ENCODE measurements at places on chromosomes 13 and 19.

DNA sequence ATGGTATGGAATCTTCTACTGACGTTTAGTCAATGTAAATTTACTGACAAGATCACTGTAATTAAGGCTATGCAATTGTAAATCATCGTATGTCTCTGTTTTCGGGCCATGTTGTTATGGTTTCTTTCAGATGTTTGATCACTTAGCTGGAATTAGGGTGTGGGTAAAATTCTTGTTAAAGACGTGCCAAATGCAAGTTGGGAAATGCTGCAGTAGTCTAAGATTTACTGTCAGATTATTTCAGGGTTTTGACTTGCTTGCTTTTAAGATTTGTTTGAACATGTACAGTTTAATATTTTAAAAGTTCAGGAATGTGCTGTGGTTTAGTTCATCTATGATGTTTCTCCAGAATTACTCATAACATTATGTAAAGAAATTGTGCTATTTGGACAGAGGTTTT is 10.8 kb downstream of the NDFIP2 start:
- no peak for DNase-seq

GRCh38 chr13:38477676-38478075 is 128.0 kb downstream of the UFM1 start:
- no peak for DNase-seq

DNA sequence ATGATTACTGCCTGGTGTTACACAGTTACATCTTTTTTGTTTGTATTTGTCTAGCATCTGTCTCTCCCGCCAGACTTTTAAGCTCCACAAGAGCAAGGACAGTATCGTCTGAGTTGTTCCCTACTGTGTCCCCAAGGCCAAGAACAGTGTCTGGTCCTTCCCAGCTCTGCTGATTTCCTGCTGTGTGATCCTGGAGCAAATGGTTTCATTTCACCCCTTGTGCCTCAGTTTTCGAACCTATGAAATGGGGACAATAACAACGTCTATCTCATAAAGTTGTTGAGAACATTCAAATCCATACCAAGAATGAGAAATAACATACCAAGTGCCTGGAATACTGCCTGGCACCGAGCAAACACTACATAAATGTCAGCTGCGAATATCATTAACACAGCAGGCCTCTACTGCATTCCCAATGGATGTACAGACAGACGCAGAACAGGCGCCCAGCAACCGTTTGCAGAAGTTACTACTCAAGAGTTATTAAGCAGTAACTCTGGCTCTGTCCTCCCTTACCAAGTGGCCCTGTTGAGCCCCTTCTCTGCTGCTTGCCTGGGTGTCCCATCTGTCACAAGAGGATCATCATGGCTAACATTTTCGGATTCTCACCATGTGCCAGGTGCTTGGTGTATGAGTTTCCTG is 11.4 kb downstream of the XRCC1 start:
- DNase-seq = no peak

DNA sequence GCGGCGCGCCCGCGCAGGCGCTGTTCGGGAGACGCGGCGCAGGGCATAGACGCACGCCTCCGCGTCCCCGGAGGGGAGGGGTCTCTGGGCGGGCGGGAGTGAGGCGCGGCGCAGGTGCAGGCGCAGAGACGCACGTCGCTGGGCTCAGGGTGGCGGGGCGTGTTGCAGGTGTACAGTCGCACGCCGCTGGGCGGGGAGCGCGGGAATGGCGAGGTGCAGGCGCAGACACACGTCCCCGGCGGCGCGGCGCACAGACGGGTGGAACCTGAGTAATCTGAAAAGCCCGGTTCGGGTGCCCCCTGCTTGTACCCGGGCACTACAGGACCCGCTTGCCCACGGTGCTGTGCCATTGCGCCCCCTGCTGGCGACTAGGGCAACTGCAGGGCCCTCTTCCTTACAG is 44.7 kb downstream of the PLPP2 start:
- no peak for DNase-seq

GRCh38 chr13:90533866-90534265 is 813.6 kb upstream of the MIR17HG start:
- DNase-seq = no peak

GRCh38 chr19:38685666-38686529 is 38.4 kb downstream of the ACTN4 start:
- no peak for DNase-seq

DNA sequence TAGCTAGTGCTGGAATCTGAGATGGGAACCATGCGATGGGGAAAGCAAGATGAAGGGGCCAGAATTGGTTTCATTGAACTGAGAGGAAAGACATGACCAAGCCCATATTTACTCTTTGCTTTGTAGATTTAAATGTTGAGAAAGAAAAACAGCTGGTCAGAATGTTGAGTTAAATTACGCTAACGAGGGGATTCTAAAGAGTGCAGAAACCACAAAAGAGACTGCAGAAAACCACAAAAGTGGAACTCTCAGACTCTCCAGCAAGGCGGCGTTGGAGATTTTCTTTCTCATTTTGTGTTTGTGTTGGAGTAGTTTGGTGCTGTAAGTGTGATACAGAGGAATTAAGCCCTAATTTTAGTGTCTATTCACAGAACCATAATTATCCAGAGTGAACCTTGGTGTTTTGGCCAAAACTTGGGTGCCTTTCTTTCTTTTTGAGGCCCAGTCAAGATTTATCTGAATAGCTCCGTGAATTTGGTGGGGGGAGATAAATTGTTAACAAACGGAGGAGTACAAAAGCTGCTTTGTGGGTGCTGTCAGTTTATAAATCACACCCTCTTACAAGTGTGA is 26.3 kb downstream of the SAE1 start:
- DNase-seq = no peak

DNA sequence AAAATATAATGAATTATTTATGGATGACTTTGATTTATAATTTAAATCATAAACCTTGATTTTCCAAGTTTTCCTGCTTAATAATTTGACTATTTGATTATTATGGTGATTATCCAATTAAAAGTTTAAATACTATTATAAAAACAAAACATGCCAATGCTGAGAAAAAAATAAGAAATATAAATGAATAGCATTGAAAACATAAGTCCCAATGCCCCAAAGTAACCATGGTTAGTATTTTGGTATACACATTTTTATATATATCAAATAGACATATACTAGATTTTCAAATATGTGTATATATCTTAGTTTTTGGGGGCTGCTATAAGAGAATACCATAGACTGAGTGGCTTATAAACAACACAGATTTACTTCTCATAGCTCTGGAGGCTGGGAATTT is 108.3 kb downstream of the GPC5 start:
- DNase-seq = no peak

GRCh38 chr19:35712567-35713505 is 5.0 kb upstream of the KMT2B start:
- DNase-seq = no peak

GRCh38 chr19:40225440-40226305 is 816 bp downstream of the CCNP start:
- no peak for DNase-seq

- no peak for DNase-seq
Measured at GRCh38 chr13:112750570-112750969, 60.7 kb downstream of the ATP11A start.

- DNase-seq = no peak
Measured at GRCh38 chr19:19059018-19059836, 4.6 kb upstream of the SLC25A42 start.

DNA sequence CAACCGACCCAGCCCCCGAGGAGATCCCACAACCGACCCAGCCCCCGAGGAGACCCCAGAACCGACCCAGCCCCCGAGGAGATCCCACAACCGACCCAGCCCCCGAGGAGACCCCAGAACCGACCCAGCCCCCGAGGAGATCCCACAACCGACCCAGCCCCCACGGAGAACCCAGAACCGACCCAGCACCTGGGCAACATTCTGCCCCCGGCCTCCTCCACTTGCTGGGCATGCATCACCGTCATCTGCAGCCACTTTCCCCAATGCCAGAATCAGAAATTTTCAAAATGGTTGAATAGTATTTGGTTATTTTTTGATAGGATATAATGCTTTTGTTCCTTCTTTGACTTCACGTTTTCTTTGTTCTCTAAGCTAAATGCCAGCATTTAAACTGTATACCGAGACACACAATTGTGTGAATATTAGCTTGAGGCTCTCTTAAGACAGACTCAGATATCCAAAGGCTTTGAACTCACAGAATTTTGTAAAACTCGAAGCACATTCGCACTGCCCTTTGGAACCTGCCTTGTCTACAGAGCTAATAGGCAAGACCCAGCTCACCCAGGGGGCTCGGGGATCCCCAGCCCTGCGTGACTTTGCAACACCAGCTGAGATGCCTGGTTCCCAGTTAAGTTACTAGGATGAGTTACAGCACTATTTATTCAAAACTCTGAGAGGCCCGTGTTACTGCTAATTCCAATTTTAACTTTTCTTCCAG is 15.5 kb upstream of the RASA3 start:
- DNase-seq = no peak

DNA sequence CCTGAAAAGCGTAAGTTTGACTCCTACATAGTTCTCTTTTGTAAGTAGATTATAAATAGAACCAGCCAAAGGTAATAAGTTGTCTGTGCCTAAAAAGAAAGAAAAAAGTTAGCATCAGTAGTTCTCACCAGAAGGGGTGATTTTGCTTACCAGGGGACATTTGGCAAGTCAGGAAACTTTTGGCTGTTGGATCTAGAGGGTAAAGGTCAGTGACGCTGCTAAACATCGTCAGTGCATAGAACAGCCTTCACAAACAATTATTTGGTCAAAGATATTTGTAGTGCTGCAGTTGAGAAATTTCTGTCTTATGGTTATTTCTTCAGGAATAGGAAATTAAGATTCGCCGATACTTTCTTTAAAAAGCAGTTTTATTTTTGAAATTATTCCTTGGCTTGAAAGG is 2.0 kb downstream of the USPL1 start:
- DNase-seq = no peak

GRCh38 chr13:33381906-33382305 is 96.4 kb upstream of the STARD13 start:
- DNase-seq = no peak

GRCh38 chr19:35973487-35973886 is 21.5 kb upstream of the SDHAF1 start:
- no peak for DNase-seq

- no peak for DNase-seq
Measured at GRCh38 chr13:75147946-75148345, 334.0 kb downstream of the TBC1D4 start.

- DNase-seq = no peak
Measured at GRCh38 chr13:27038323-27038722, 133.3 kb downstream of the USP12 start.

DNA sequence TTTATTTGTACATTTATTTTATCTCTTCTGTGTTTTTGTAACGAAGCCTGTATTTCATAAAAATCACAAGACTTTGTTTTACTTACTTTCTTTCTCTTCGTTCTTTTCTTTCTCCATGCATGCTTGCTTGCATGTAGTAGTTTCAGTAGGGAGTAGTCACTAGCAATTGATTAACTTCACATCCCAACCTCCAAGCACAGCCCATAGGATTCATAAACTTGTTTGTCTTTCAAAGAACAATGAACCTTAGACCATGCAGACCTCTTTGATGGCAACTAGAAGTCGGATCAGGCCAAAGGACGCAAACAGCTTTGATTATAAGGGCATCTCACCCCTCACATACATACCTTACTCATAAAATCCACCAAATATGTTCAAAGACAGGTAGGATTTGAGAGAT is 3.1 kb upstream of the PRR20A start:
- DNase-seq = no peak

DNA sequence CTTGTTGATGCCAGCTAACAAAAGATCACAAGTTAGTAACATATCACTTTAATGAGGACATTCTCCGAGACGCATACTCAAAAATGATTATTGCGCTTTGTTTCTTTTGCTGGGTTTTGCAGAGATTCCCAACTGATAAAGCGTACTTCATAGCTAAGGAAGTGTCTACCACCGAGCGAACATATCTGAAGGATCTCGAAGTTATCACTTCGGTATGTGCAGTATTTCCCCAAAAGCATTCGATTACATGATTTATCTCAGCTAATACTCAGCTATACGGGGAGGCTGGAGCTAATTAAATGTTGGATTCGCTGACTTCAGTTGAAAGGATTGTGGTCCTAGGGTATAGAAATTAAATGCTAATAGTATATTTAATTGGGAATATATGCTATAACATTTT is 166.3 kb downstream of the STK24 start:
- DNase-seq = no peak

- DNase-seq = no peak
Measured at GRCh38 chr13:102117175-102117831, 284.5 kb downstream of the FGF14 start.

DNA sequence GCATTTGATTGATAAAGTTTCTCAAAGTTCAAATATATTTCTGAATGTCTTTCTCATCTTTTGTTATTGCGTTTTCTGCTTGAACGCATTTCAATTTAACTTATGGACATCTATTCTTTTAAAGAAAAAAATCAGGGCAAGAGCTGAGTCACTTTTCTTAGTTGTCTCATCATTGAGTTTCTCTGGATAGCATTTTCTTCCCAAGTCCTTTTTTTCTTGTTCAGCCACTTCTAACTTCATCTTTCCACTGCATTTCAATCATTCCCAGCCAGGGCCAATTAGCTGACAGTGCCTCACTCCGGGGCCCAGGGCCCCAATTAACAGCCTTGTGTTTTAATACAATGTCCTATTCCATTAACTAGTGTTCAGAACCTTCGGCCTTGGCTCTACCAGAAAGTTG is 216.3 kb downstream of the B3GLCT start:
- no peak for DNase-seq

DNA sequence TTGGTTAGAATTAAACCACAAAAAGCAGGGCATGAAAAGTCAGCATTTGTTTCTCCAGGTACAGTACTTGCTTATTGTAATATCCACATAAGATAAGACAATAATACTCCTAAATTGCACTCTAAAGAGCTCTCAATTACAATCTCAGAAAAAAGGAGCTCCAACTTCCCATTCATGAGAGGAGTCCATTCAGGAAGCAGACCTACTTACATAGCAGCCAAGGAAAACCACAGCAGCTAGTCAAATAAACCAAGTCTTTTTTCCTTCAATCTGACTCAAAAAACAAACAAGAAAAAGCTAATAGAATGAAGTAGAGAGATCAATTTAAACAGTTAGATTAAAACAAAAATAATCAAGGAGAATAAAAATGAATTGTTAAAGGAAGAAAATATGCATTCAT is 885.2 kb upstream of the SLITRK6 start:
- DNase-seq = no peak

GRCh38 chr13:45878966-45879365 is 27.4 kb upstream of the SIAH3 start:
- DNase-seq = no peak

DNA sequence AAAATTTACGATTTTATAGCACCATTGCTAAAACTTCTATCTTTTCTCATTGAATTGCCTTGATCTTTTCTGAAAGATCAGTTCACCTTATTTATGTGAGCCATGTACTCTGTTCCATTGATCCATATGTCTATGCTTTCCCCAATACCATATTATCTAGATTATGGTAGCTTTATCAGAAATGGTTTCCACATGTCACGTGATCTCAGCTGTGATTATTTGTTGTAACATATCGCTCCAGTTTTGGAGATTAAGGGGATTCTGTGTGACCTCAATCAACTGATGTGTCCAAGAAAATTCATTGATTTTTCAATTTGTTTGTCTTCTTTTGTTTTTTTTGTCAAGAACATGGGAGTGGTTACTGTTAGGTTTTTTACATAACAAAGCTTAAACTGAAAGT is 1114.5 kb upstream of the ATXN8OS start:
- no peak for DNase-seq

GRCh38 chr13:109990296-109990695 is 203.9 kb upstream of the IRS2 start:
- no peak for DNase-seq

Measured in stimulated activated CD4-positive, alpha-beta T cell treated with anti-CD3 and anti-CD28 coated beads, TNF-alpha, amount 100 ng/mL, for 1 hour (primary cell).